ENCODE measurements at places on chromosomes 7 and 10.

DNA sequence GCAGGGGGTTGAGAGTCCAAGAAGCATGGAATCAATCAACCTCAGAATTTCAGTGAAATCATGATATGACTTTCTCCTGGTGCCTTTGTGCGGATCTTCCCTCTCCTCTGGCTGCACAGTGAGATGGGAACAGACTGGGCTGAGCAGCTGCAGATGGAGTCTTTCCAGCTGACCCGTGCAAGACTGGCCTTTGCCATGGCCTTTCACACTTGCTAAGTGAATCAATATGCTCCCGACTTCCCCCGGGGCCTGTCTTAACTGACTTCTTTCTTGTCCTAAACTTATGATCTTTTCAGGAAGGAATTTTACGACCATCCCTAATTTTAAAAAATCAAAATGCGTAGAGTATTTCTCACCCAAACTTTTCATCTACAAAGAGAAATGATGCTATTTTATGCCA, 469.9 kb downstream of the GALNT17 start:
- DNase-seq, result no peak

DNA sequence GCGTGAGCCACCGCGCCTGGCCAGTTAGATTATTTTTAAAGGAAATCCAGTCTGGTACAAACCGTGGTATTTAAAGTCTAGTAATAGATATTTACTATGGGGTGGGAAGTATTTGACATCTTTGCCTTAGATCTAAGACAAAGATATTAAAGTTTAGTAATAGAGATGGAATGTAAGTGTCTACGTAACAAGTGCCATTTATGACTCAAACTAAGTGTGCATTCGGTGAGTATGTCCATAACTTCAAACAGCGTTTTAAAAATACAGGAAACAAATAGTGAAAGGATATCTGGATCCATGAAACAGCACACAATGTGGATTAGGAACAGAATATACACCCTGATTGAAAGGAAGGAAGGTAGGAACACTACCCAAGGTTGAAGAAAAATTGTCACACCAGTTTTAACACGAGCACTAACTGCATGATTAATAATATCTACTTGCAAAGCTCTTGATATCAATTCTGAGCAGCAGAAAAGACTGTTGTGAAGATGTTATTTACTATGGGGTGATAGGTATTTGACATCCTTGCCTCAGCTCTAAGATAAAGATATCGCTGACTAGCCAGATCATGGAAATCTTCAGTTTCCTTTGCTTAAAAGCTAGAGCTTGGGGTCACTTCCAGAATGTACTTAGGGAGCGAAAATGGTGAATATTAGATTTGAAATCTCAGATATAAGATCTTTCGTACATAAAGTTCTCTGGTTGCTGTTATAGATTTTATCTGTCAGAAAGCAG, 48.7 kb downstream of the EPC1 start:
- DNase-seq, result no peak

GRCh38 chr7:156684661-156685060, 44.1 kb downstream of the RNF32 start:
- DNase-seq, result no peak

GRCh38 chr10:4270116-4270515, 485.1 kb upstream of the KLF6 start:
- no peak for DNase-seq

GRCh38 chr7:105218215-105218614, 170.5 kb downstream of the SRPK2 start:
- no peak for DNase-seq

DNA sequence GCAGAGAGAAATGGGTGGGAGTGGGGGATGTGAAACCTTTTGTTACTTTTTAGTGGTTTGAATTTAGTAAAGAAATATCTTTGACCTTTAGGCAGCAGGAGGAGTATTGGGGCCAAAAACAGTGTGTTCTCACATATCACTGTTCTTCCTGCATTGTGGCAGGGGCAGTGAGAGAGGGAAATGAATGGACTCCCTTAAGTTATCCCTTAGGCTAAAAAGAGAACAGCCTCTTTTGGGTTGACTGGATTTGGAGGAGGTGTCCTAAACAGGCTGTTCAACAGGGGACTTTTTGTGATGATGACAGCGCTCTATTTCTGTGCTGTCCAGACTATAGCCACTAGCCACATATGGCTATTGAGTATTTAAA, 22.3 kb downstream of the ZNF775 start:
- no peak for DNase-seq

- DNase-seq, result no peak
Observed at GRCh38 chr7:36232971-36233550, 80.0 kb downstream of the EEPD1 start.

GRCh38 chr10:19745672-19746071, 70.6 kb upstream of the PLXDC2 start:
- no peak for DNase-seq

- peak; percentile 34 for DNase-seq
Observed at GRCh38 chr10:21519941-21520436, 5.5 kb downstream of the SKIDA1 start.

DNA sequence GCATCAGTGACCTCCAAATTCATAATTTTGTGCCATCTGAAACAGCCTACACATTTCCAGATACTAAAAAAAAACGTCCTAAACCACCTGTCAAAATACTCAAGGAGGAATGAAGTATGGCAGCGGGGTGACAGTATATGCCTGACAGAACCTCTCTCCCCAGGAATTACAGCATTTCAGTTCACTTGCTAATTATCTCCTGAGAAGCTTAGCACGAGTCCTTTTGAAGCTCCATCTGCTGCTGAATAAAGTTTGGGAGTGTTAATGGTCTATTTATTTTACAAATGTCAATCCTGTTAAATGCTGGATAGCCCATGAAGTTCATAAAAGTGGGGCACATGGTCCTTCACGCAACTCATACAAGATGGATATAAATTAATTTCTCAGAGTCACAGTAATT, 29.4 kb upstream of the ANLN start:
- DNase-seq, result peak; percentile 93

- no peak for DNase-seq
Observed at GRCh38 chr7:148304456-148304855, 286.1 kb upstream of the C7orf33 start.

- DNase-seq, result no peak
Observed at GRCh38 chr7:152867502-152867874, 107.9 kb downstream of the ACTR3B start.

GRCh38 chr7:67407392-67408071, 410.9 kb downstream of the TYW1 start:
- no peak for DNase-seq

Data from NCI-H524 (cell line).